ENCODE measurements at places on chromosomes 2 and 18. TPM values are rescaled to one million over a fixed set of nuclear protein-coding genes. Genes with fewer than 3 reads are reported as not detected.

The ANKRD30BL gene
- total RNA-seq, result not detected

GRCh38 chr2:183868707-183869106 is 729.6 kb upstream of the ZNF804A start:
- DNase-seq, result no peak

The SERPINB10 gene
- 2.8 TPM for total RNA-seq

GRCh38 chr2:40148334-40148733 is 303.6 kb downstream of the SLC8A1 start:
- no peak for DNase-seq

The NDUFS1 gene
- total RNA-seq, result 90.2 TPM
